Kidney (tissue), 22 donors: ENCODE measurements at places on chromosomes 2 and 18.

GRCh38 chr2:207599636-207600035, 25.6 kb downstream of the METTL21A start:
- DNase-seq = no peak

DNA sequence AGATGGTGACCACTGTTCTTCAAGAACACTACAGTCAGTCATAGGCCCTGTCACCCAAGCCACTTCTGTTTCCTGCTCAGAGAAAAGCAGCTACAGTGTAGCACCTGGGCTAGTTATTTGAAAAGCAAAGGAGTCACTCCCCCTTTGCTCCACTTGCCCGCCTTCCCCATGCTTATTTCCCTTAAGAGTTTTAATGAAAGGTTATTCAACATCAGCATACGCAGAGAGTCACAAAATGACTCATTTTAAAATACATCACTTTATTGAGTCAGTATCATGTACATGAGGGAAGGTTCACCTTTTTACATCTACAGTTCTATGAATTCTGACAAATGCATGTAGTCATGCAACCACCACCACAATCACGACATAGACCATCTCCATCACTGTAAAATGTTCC, 71.3 kb downstream of the TNFRSF11A start:
- DNase-seq = no peak

GRCh38 chr2:143345887-143346787, 216.9 kb downstream of the ARHGAP15 start:
- DNase-seq = no peak

GRCh38 chr2:145110668-145111356, 590.9 kb upstream of the ZEB2 start:
- no peak for DNase-seq

- peak; percentile 53 for DNase-seq
These were observed 28.9 kb downstream of the PXDN start for GRCh38 chr2:1715184-1716013.

- no peak for DNase-seq
These were observed 42.4 kb upstream of the PDK1 start for GRCh38 chr2:172513524-172513900.

DNA sequence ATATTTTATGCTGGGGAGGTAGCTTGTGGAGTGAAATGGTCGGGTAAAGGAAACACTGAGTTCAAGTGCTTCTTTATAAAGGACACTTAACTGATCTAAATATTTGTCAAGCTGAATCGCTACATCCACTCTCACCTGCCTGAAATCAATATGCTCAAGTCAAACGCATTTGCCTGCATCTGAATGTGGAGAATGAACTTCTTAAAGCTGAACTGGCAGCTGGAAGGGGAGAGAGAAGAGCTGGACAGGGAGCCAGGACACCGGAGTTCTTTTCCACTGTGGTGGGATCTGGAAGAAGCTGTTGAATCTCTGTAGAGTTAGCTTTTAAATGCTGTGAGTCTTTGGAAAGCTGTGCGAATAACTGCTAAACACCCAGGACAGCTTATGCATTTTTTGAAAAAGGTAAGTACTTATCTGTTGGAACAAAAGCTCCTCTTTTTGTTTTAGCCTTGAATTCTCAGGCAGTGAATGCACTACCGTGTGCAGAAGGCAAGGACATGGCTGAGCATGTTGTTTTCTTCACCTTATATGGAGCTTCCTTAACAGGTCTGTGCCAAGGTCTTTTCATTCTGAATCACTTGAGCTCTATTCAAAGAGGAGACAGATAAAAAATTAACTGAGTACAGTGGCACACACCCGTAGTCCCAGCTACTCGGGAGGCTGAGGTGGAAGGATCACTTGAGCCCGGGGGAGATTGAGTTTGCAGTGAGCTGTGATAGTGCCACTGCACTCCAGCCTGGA, 74.2 kb upstream of the KLF7 start:
- no peak for DNase-seq

DNA sequence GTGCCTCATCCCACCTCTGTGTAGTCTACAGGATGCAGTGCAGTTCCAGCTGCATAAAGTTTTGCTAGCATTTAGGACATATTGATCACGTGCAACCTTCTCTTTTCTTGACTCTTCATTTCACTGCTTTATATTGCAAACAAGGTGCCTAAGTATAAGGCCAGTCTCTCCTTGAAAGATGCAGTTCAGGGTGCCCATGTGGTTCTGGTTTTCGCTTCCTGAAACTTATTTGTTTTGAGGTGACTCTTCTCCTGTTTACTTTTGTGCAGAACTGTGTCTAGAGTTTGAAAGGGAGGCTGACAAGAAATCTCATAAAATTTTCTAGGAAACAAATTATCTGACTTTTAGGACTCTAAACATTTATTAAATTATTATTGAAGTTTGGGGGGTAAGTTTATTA, 189.9 kb downstream of the UBE2E3 start:
- DNase-seq = no peak

- DNase-seq = no peak
These were observed 28.4 kb downstream of the ARHGEF4 start for GRCh38 chr2:130864830-130865800.

- no peak for DNase-seq
These were observed 217.8 kb downstream of the SETBP1 start for GRCh38 chr18:44898498-44898897.

DNA sequence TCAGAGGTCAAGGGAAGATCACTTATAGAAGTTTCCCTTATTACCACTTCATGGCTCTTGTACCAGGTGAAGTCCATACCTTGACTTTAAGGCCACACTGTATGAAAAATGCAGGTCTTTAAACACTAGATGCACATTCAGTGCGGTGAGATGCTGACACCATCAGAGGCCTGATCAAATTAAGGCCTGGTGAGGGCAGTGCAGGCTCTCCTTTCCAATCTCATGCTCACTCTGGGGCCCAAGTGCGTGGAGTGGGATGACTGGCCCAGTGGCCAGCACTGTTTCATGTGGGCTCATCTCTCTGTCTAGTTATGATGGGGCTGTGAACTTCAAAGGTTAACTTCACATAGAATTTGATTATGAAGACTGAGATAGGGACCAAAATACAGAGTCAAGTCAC, 281.1 kb downstream of the SLC4A3 start:
- no peak for DNase-seq

DNA sequence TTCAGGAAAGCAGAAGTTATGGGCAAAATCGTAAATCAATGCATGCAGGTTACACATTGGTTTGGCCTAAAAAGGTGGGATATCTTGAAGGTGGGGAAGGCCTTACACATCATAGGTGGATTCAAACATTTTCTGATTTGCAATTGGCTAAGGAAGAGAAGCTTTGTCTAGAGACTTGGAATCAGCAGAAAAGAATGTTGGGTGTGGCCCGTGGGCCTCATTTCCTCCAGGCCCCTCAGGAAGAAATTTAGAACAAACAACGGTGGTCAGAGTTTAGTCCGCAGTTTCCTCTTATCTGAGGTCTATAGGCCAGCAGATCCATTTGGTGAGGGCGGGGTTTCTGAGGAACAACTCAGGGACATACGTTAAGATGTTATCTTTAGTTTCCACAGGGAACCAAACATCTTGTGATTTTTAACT, 50.9 kb upstream of the AFF3 start:
- DNase-seq = no peak

GRCh38 chr2:221596192-221596591, 24.1 kb upstream of the EPHA4 start:
- no peak for DNase-seq

DNA sequence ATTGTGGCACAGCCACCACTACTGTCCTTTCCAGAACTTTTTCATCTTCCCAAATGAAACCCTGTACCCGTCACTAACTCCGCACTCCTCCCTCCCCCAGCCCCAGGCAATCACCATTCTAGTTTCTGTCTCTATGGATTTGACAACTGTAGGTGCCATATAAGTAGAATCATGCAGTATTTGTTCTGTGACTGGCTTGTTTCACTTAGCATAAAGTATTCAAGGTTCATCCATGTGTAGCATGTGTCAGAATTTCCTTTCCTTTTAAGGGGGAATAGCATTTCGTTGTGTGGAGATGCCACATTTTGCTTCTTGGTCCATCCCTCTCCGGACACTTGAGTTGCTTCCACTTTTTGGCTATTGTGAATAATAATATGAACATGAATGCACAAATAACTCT, 842 bp upstream of the CKAP2L start:
- DNase-seq = peak; percentile 21

DNA sequence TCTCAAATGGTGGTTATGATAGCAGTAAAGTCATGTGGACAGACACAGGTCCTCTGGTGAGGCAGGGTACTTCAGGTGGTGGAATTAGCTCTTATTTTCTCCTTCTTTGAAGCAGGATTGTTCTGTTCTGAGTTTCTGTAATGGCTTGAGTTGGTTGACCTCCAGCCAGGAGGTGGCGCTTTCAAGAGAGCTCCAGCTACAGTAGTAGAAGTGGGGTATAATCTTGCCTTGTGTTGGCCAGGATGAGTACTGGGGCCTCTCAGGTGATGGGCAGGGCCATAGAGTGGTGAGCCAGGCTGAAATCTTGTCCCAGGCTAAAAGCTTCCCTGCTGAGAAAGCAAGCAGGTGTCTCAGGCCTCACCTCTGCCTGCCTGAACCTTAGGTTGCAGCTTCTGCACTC, 52.5 kb upstream of the CSRNP3 start:
- no peak for DNase-seq

GRCh38 chr2:60855989-60856669, 25.2 kb upstream of the REL start:
- DNase-seq = no peak

DNA sequence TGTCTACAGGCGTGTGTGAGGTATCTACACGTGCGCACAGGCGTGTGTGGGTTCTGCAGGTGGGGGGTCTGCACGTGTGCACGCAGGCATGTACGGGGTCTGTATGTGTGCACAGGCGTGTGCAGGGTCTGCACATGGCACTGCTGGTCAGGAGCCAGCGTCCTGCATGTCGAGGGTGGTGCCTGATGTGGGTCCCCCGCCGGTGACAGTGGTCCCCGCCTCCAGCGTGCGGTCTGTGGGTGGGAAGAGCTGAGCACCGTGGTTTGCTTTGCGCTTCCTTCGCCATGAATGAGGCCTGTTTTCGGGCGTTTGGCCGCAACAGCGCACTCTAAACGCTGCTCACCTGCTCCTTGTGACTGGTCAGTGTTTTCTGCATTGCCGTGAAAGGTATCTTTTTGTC, 57.2 kb downstream of the CTDP1 start:
- DNase-seq = no peak

GRCh38 chr2:11550901-11551568, 17.2 kb downstream of the GREB1 start:
- no peak for DNase-seq

GRCh38 chr2:178072383-178073301, at the start of gene PDE11A:
PDE11A (minus strand) TSS chr2:178072777; CDS start chr2:178072437, 340 bp downstream.
- DNase-seq = peak; percentile 91

- DNase-seq = no peak
These were observed 94.7 kb downstream of the ANKRD44 start for GRCh38 chr2:197215748-197216360.

GRCh38 chr2:85753525-85754312, at the start of gene ATOH8:
ATOH8 (plus strand) TSS chr2:85753991; CDS start chr2:85754190, 199 bp downstream.
- DNase-seq = peak; percentile 93

GRCh38 chr2:148565272-148565894, 79.2 kb upstream of the EPC2 start:
- DNase-seq = no peak

DNA sequence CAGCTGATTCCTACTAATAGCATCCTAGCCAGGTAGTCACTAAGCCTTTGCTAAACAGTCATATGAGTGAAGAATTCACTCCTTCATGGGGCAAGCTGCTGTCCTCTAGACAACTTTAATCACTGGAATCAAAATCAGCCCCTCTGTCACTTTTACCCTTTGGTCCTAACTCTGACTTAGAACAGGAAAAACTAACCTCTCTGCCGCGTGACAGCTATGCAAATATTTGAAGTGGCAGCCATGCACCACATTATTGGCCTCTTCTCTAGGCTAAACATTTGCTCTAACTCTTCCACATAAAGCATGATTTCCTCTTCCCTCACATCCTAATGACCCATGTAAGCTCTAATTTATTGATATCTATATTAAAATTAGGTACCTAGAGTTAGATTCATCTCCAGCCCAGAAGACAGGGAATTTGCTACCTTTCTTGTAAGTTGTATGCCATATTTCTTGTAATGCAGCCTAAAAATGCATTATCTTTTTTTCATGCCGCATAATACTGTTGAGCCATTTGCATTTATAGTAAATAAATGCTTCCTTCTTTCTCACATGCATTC, 12.8 kb upstream of the ONECUT2 start:
- DNase-seq = no peak

- DNase-seq = peak; percentile 27
These were observed 213.9 kb upstream of the ITGA4 start for GRCh38 chr2:181243319-181243718.

DNA sequence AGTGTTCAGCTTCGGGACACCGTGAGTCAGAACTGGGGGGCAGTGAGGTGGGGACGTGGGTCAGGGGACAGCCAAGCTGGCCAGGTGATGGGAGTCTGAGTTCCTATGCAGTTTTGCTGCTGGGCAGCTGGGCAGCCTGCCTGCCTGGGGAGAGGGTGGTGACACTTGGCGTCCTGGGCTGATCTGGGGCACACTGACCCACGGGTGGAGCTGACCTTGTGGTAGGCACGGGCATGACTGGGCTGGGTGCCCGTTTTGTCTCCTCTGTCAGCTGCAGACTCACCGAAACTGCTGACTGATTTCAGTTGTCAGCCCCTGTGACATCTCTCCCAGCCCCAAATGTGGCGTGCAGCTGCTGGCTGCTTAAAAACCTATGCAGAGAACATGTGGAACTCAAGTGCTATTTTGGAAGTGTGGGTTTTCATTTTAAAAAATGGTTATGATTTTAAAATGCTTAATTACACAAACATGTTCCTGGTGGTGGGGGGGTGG, 32.6 kb upstream of the E2F6 start:
- DNase-seq = no peak

DNA sequence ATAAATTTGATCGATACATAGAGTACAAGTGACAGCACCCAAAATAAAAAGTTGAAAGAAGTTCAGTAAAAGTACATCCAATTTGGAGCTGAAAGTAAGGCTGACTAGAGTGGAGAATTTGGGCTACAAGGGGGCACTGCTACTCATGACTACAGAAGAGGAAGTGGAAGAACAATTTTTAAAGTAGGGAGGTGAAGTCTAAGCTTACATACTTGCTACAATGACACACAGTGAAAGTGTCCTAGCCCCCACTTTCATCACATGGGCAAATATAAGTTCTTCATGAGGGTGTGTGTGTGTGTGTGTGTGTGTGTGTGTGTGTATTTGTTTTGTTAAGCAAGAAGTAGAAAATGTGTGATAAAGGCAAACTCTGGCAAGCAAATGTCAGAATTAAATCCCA, 45.7 kb downstream of the MAP3K2 start:
- DNase-seq = no peak

DNA sequence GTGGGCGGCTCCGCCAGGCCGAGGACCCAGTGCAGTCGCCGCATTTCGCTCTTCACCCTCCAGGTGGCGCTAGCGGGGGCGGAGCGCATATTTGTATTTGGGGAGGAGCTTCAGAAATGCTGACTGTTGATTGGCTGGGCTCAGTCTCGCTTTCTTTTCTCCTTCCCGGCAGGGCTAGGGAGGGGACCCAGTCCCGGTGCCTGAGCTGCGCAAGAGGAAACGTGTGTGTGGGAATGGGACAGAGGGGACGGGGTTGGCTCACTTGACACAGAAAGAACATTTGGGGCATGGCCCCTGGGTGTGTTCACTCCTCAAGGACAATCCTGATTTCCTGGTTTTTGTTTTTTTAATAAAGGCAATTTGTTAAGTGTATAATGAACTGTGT, 20.3 kb upstream of the DNMT3A start:
- peak; percentile 96 for DNase-seq
